Hippocampal formation (tissue), 2 donors: ENCODE measurements at places on chromosomes 2 and 18.

- no peak for DNase-seq
These were observed 164.0 kb upstream of the REG3G start for GRCh38 chr2:78861546-78861945.

- no peak for DNase-seq
These were observed 32.4 kb downstream of the IL18R1 start for GRCh38 chr2:102387763-102388546.

- DNase-seq: no peak
These were observed 24.0 kb downstream of the GPR55 start for GRCh38 chr2:230901006-230901405.

DNA sequence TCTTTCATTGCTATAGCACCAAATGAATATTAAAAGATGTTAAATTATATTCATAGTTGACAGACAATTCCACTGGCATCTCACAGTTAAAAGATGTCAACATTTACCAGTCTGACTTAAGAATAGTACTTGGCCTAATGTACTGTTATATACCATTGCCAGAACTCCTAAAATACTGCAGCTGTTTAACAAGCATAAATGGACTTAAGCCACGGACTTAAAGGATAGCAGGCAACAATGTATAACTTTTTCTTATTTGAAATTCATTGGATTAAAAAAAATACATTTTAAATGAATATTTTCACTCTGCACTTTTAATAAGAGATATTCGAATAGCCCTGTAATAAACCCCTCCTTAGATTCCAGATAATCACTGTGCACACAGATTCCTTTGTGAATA, 3.8 kb downstream of the TCF4 start:
- DNase-seq: no peak
